ENCODE measurements at places on chromosomes 12 and 14. TPM values are rescaled to one million over a fixed set of nuclear protein-coding genes. Genes with fewer than 3 reads are reported as not detected.
A peak's percentile ranks its signal among the peaks of the same experiment; 100 is the strongest.

- DNase-seq, result no peak
These were observed 10.8 kb downstream of the TMEM52B start for GRCh38 chr12:10189653-10190052.

DNA sequence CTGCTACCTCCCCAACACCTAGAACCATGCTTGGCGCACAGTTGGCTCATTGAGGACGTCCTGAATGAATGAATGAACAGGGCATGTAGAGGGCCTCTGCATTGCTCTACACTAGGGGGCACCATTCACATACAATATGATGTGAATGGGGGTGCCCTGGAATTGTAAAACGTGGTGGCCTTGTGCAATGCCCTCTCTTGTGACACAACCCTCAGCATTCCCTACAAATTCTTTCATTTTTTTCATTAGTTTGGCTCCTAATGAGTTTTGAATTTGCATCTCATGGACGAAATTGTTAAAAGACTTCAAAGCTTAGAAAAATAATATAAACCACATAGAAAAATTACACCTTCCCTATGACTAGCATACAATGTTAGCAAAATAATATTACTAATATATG, 2.3 kb upstream of the DIO2 start:
- DNase-seq, result no peak

DNA sequence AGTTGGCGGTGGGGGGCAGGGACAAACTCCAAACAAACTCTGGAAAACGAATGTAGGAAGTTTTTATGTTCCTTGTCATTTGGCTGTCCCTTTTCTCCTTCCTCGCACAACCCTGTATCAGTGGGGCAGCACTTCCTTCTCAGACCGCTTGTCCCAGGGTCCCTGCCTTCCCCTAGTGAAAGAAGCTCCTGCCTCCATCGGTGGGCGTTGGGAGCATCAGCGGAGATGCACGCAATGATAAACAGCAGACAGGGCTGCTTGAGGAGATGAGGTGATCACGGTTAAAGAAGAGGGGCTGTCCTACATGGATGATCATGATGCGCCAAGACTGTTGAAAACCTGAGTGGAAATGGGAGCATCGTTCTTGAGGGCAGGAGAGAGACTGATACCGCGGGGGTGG, 620 bp downstream of the C1S start:
- DNase-seq, result no peak

- DNase-seq, result no peak
These were observed 122.9 kb downstream of the OTOGL start for GRCh38 chr12:80222261-80222660.

DNA sequence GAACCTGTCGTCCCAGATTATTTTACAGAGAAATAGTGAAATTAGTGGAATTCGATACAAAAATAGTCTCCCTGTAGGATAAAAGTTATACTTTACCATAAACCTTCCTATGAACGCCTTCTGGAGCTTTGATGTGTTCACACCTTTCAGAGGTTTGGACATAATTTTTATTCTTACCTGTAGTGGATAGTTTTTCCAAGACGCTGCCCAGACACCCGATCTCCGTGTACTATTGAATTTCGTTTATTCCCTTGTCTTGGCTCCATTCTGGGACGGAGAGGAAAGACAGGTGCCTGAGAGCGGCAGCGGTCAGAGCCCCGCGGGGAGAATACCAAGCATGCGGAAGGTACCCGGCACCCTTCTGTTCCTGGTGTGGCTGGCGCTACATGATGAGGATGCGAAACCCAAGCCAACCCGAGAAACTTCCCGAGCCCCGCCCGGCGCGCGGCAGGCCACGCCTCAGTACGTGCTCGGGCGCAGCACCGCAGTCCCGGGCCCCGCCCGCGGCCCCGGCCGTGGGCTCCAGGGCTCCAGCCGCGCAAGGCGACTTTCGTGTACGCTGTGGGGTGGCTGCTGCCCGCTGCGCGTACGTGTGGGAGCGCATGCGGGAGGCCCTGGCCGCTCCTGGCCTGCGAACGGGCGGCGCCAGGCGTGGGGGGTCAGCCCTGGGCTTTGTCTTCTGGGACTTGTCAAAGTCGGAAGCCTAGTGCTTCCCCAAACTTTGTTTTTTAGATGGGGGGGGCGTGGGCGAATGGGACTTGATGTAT, 11.3 kb upstream of the SNAPC1 start:
- peak; percentile 34 for DNase-seq

DNA sequence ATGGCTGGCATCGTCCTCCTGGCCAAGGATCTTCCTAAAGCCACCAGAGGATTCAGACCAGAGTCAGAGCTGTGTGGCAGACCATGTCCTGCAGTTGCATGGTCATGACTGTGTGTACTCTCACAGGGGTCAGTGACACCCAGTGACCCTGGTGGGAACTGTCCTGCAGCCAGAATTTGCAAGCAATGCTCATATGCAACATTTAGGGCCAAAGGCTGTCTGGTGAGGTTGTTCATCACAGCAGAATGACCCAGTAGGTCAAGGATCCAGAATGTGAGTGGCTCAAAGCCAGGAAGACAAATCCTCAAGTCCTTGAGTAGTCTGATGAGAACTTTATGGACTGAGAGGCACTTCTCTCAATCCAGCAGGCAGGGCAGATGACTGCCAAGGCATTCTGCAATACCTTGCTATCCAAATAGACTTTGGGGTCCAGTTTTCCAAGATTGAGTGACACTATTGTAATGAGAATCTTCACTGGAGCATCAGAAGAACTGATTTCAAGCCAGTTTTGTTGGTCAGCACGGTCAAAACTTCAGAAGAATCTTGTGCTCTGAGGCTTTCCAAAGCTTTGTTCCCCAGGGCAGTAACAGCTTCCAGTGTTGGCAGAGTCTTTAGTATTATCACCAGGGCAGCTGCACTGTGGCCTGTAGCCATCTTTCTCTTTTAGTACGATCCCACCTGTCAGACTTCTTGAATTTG, 122.0 kb downstream of the PTCSC3 start:
- no peak for DNase-seq

- DNase-seq, result no peak
These were observed 99.8 kb downstream of the BORCS5 start for GRCh38 chr12:12456637-12457036.

DNA sequence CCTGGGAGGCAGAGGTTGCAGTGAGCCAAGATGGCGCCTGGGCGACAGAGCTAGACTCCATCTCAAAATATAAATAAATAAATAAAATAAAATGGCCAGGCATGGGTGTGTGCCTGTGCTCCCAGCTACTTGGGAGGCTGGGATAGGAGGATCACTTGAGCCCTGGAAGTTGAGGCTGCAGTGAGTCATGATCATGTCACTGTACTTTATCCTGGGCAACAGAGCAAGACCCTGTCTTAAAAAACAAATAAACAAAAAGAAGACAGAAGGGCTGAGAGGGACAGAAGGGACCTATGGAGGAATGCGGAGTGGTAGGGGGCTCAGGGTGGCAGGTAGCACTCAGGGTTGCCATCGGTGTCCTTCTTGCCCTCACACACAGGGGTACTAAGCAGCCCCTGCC, 40.8 kb downstream of the PRPF40B start:
- no peak for DNase-seq

GRCh38 chr12:41344776-41345470, 156.8 kb downstream of the PDZRN4 start:
- no peak for DNase-seq

GRCh38 chr12:5748027-5748426, 197.0 kb downstream of the ANO2 start:
- no peak for DNase-seq

- no peak for DNase-seq
These were observed 1.9 kb downstream of the GNG2 start for GRCh38 chr14:51862176-51862796.

GRCh38 chr12:24134092-24134491, 184.6 kb upstream of the SOX5 start:
- no peak for DNase-seq

GRCh38 chr14:100541621-100542560, 45.3 kb downstream of the BEGAIN start:
- no peak for DNase-seq

DNA sequence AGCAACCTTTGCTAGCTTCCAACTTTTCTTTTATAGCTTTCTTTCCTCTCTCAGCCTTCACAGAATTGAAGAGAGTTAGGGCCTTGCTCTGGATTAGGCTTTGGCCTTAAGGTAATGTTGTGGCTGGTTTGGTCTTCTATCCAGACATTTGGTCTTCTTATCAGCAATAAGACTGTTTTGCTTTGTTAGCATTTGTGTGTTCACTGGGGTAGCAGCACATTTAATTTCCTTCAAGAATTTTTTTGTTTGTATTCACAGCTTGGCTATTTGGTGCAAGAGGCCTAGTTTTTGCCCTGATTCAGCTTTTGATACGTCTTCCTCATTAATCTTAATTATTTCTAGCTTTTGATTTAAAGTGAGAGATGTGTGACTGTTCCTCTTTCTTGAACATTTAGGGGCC, 130.8 kb downstream of the RAD51B start:
- DNase-seq, result no peak

DNA sequence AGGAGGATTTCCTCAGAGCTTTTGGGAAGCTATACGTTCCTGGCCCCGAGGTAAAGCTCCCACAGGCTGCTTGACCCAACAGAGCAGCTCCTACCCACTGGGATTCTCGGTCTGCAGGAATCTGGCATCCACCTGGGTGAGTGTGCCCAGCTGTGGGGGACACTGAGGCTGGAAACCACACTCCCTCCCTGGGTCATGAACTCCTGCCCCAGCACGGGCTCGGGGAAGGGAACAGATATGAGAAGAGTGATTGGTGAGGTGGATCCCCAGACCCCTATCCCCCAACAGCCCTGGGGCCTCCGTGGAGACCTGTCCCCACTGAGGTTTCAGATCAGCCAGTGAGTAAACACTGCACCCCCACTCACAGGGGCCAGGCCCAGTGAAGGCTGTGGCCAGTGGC, 3.3 kb downstream of the FAIM2 start:
- DNase-seq, result no peak

DNA sequence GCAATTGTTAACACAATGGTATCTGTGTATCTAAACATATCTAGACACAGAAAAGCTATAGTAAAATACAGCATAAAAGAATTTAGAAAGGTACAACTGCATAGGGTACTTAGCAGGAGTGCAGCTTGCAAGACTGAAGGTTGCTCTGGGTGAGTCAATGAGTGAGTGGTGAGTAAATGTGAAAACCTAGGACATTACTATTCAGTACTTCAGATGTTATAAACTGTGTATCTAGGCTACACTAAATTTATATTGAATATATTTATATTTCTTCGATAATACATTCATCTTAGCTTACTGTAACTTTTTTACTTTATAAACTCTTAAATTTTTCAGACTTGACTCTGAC, 409.0 kb upstream of the DCN start:
- DNase-seq, result no peak

- no peak for DNase-seq
These were observed 48.2 kb upstream of the PNMA1 start for GRCh38 chr14:73762375-73762822.

DNA sequence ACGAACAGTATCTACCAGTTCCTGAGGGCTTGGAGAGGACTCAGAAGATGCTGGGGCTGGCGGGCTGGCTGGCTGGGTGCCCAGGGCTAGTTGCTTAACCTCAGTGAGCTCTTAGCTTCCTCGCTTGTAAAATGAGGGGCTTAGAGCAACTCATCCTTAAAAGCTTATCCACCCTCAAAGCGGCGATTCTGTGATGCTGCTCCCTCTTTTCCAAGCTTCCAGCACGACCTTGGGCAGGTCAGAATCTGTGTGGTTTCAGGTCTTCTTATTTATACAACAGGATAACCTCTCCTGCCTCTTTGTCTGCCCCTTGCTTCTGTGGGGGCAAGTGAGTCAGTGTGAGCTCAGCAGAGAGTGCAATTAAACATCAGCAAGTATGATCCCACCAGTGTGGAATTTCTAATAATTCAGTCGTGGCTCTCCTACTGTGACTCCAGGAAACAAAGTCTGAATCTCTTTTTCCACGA, 281.8 kb downstream of the KSR2 start:
- no peak for DNase-seq

DNA sequence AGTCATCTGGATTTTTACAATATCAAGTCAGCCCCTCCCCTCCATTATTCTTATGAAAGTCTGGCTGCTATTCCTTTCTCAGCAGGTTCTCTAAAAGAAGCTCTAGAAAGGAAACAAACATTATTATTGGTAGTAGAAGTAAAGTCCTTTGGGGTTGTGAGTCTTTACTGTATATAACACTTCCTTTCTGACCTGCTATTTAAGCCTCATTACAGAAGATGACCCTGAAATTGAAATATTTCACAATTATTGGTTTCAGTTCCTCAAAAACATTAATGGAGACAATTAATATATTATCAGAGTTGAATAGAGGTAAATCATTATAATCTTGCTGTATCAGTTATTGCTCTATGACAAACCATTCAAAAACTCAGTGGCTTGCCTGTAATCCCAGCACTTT, 19.3 kb downstream of the PLEKHA5 start:
- DNase-seq, result no peak

DNA sequence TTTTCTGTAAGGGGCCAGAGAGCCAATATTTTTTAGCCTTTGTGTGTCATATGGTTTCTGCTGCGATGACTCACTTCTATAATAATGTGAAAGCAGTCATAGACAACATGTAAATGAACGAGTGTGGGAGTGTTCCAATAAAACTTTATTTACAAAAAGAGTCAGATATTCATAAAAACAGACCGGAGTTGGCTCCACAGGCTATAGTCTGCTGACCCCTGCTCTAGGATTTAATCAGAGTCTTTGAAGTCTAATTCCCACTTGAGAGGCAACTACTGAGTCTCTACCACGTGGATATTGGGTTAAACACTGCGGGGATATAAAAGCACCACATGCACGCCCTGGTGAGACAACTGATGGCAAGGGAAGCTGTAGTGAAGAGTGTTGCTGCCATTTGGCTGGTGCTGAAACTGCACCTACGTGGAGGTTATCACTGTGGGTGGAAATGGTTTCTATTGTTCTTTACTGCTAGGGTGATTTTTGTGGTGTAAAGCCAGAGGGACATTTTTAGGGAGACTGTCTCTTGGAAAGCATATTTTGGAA, 3.6 kb upstream of the NINJ2 start:
- DNase-seq, result no peak

DNA sequence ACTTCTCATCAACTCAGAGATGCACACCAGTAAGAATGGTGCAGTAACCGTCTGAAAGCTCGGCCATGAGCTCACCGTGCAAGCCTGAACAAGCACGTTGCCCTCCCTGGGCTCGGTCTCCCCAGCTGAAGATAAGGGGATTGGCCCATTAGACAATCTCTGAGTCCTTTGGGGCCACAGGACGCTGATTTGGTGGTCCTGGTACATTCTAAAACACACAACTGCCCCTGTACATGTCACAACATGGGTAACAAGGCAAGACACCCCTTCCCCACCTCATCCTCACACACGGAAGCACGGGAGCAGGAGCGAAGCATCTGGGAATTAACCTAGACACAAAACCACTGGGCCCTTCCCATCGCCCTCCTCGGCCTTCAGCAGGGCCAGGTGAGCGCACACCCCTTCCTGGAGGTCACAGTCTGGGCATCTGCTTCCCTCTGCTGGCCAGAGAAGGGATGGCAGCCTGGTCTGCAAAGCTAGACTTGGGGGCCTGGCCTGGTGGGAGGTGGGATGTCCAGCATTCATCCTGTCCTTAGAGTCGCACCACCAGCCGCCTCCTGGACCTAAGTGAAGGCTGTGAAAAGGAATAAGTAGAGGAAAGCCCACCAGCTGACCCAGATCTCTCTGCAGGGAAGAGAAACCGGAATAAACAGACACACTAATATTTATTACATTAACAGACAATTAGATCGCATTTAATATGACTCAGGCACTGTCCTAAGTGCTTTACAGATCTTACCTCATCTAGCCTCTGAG, 18.9 kb upstream of the SMUG1 start:
- DNase-seq, result no peak

Gene OR4E2
- not detected for total RNA-seq

Gene ABCD2
- 2.2 TPM for total RNA-seq

Gene MMP14
- 171 TPM for total RNA-seq

Gene ANO2
- 7.8 TPM for total RNA-seq

Gene PPP4R4
- 2.4 TPM for total RNA-seq

Gene CLEC4D
- total RNA-seq, result 0.99 TPM

Gene TRIM9
- 3.3 TPM for total RNA-seq

Gene OASL
- total RNA-seq, result 0.30 TPM

Gene KRT74
- 133 TPM for total RNA-seq

Gene CLEC6A
- not detected for total RNA-seq

All from skin of body (tissue), 3 donors.